ENCODE measurements at places on chromosomes 1 and 21. TPM values are rescaled to one million over a fixed set of nuclear protein-coding genes. Genes with fewer than 3 reads are reported as not detected.

UQCRH gene
- 202 TPM for total RNA-seq

GPR3 gene
- under 0.01 TPM for total RNA-seq

RIPK4 gene
- total RNA-seq: 2.2 TPM

NCMAP gene
- not detected for total RNA-seq

MTF1 gene
- total RNA-seq: 4.1 TPM

PTCH2 gene
- total RNA-seq: 0.36 TPM

NCAM2 gene
- 15.3 TPM for total RNA-seq

PLPPR4 gene
- 1.5 TPM for total RNA-seq

ZNF683 gene
- not detected for total RNA-seq

AJAP1 gene
- total RNA-seq: 0.29 TPM

FCMR gene
- 0.29 TPM for total RNA-seq

CYP4X1 gene
- 0.59 TPM for total RNA-seq
